Psoas muscle (tissue), 8 donors: ENCODE measurements at places on chromosomes 2 and 18. TPM values are rescaled to one million over a fixed set of nuclear protein-coding genes. Genes with fewer than 3 reads are reported as not detected.
A peak's percentile ranks its signal among the peaks of the same experiment; 100 is the strongest.

DNA sequence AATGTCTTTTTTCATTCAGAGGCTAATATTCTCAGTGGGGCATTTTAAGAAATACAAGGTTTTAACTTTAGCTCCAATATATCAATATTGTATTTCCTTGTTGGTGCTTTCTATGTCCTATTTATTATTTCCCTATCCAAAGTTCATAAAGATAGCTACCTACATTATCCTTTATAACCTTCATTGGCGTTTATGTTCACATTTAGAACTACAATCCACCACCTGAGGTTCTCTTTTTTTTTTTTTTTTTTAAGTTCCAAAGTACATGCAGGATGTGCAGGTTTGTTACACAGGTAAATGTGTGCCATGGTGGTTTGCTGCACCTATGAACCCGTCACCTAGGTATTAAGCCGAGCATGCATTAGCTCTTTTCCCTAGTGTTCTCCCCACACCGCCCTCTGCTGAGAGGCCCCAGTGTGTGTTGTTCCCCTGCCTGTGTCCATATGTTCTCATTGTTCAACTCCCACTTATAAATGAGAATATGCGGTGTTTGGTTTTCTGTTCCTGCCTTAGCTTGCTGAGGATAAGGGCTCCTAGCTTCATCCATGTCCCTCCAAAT, 694.6 kb downstream of the SUCLG1 start:
- no peak for DNase-seq

GRCh38 chr2:42711896-42712295, 52.0 kb downstream of the OXER1 start:
- no peak for DNase-seq

DNA sequence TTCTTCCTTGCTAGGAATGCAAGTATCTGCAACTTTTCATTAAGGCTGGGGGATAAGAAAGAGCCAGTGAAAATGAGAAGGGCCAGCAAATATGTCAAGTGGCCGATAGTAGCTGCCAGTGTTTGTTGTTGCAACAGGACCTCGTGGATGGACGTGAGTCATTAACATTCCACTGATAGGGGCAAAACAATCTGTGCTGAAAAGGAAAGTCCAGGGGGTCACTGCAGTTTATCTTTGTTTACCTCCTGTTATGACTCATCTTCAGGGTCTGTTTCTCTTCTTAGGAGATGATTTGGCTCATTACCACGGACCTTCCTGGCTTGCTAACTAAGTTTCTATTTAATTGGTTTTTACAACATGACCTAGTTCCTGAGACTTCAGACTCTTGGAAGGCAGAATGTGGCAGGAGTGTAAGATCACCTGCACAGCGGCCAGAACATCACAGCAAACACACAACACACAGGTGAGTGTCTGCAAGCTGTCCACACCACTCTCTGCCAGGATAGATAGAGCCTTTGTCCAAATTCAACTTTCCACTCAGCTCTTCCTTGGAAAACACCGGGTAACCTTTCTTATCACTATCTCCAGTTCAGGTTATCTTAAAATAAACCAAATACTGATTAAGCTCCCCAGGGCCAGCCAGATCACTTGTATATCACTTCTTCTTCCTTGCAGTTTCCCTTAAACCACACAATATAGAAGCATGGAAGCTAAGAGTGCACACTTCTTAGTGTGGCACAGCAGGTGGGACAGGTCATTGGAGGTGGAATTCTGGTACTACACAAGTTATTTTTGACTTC, 157.5 kb upstream of the LMAN1 start:
- DNase-seq: no peak

- no peak for DNase-seq
Measured at GRCh38 chr2:167509586-167509985, 621.3 kb downstream of the XIRP2 start.

Gene RAB27B
- 0.06 TPM for total RNA-seq

- DNase-seq: peak; percentile 74
Measured at GRCh38 chr2:240568678-240569522, 616 bp downstream of the RNPEPL1 start.

GRCh38 chr2:53913721-53914120, 54.0 kb upstream of the GPR75 start:
- DNase-seq: no peak

Gene FZD7
- 32.1 TPM for total RNA-seq

DNA sequence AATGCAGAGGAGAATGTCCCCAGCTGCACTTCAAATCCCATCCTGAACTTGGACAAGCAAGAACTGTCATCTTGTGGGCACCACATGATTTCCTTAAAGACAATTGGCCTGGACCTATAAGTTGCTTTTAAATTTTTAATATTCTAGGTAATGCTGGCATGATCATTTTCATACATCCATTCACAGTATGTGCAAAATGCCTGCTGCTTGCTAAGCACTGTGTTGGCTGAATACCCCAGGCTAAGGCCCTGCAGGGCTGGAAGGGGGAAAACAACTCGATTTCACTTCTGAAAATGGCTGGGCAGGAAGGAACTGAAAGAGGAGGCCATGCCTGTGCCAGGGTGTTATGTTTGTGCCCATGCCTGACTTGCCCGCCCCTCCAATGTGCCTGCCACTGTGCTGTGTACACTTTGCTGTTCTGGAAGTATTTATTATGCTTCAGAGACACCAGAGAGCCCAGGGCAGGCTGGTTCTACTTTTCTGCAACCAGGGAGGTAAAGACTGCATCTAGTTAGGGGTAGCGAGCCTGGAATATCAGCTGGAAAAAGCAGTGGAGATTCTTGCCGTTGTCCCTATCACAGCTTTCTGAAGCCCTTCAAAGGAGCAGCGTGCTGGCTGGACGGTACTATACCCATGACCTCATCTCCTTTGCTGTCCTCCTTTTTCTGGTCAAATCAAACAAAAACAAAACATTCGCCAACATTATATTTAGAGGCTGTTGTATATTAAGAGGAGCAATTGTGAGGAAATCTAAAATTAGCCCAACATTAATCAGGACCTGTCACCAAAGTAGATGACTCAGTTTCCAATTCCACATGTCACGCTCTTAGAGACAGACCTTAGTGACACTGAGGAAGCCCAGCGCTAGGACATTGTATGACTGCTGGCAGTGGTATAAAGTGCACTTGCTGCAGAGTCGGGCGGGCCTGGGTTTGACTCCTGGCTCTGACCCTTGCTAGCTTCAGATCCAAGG, 158.1 kb downstream of the DDX1 start:
- no peak for DNase-seq

- DNase-seq: no peak
Measured at GRCh38 chr2:202908186-202908585, 3.3 kb downstream of the WDR12 start.

GRCh38 chr2:203209538-203209937, 29.3 kb upstream of the CYP20A1 start:
- no peak for DNase-seq

- DNase-seq: peak; percentile 89
Measured at GRCh38 chr18:48540251-48541025, 1.6 kb downstream of the CTIF start.

Gene ATP6V1B1
- total RNA-seq: not detected

GRCh38 chr2:141499123-141499522, 631.7 kb downstream of the LRP1B start:
- no peak for DNase-seq

Gene ABCB11
- 0.04 TPM for total RNA-seq

GRCh38 chr2:204279819-204280218, 265.5 kb upstream of the PARD3B start:
- no peak for DNase-seq
